ENCODE measurements at places on chromosomes 1 and 21.

- no peak for DNase-seq
Observed at GRCh38 chr1:32736812-32737791, 34.5 kb upstream of the SYNC start.

DNA sequence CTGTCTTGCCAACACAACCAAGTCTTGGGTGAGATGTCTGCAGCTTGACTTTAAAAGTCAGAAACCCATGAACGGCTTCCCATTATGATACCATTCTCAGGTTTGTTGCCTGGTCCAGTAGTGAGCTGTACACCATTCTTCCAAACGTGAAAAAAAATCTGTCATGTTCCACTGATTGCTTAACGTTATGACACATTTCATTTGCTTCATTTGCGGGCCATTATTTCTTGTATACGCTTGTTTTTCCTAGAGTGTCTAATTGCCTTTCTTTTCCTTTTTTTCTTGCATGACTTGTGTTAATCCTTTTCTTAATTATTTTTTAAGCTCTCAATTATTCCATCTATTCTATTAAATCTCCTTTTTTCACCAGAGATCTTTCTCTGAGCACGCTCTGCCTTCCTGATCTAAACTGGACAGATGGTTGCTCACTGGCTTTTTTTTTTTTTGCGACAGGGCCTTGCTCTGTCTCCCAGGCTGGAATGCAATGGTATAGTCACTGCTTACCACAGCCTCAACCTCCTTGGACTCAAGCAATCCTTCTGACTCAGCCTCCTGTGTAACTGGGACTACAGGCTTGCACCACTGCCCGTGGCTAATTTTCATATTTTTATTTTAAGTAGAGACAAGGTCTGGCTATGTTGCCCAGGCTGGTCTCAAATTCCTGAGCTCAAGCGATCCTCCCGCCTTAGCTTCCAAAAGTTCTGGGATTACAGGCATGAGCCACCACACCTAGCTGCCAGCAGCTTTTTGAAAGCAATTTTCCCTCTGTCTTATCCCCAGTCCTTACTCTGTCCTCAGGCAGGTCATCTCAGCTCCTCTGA is 31.7 kb upstream of the CAMTA1 start:
- DNase-seq, result no peak

DNA sequence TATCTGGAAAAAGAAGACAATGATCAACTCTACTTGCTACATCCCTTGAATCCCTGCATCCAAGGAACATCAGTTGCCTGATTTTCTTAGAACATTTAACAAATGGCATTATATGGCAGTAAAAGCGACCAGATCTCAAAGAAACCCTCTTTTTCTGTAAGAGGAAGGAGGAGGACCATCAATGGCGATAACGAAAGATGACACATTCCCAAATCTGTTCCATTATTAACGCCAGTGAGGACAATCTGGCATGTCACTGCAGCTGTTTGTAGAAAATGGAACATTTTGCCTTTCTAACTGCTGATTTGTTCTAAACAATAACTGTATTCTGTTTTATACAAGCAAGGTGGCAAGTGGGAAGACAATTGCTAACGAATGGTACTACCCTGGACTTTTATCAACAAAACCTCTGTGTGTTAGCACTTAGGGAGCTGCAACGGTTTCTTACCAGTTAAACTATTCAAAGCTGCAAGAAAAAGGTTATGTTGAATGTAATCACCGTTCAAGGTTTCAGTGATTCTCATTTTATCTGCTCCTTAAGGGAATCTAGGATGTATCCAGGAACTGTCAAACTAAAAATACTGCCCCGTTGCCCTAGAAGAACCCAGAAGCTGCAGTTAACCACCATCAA is 251.9 kb downstream of the SDCCAG8 start:
- DNase-seq, result no peak

DNA sequence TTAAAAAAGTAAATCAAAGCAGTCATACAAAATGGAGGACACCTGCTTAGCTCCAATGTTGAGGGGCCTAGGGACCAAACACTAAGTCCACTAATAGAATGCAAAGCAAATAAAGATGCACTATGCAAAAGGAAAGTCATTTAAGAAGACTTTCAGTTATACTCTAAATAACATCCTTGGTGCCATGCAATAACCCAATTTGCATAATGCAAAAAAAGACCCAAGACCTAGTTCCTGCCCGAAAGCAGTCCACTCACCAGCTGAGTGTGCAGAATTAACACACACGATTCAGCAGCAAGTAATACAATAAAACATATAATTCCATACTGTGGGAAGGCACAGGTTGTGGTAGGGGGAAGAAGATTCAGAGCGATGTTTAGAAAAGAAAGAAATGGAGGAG is 101.8 kb downstream of the TGFBR3 start:
- DNase-seq, result no peak
